Smooth muscle cell of the umbilical artery (primary cell): ENCODE measurements at places on chromosomes 7 and 10. TPM values are rescaled to one million over a fixed set of nuclear protein-coding genes. Genes with fewer than 3 reads are reported as not detected.

The NUP42 gene
- total RNA-seq, result 28.2 and 29.4 TPM in 2 replicates

The FOXP2 gene
- 0.92 and 1.2 TPM in 2 replicates for total RNA-seq

The LIPM gene
- not detected in 2 replicates for total RNA-seq

The TMEM184A gene
- 0.23 TPM in 1 of 2 replicates, not detected in the other for total RNA-seq

The PTER gene
- total RNA-seq, result 7.7 and 8.9 TPM in 2 replicates

The MLXIPL gene
- total RNA-seq, result not detected in 2 replicates

The MYL10 gene
- total RNA-seq, result not detected in 2 replicates

The ZNF282 gene
- 15.1 and 25.7 TPM in 2 replicates for total RNA-seq

The TEX47 gene
- total RNA-seq, result not detected in 2 replicates

The IDE gene
- total RNA-seq, result 36.5 and 40.2 TPM in 2 replicates

The GPR37 gene
- 0.23 and 0.30 TPM in 2 replicates for total RNA-seq

The LOXL4 gene
- 113 and 240 TPM in 2 replicates for total RNA-seq

The COL28A1 gene
- total RNA-seq, result 0.32 TPM in 1 of 2 replicates, not detected in the other

The EIF5AL1 gene
- total RNA-seq, result 0.30 and 0.46 TPM in 2 replicates

The GPR26 gene
- total RNA-seq, result not detected in 2 replicates

The TFR2 gene
- total RNA-seq, result 0.83 and 0.89 TPM in 2 replicates

The NANOS1 gene
- total RNA-seq, result 0.23 and 0.30 TPM in 2 replicates

The CNTNAP2 gene
- total RNA-seq, result 0.46 and 3.6 TPM in 2 replicates

The MSS51 gene
- 2.1 and 2.7 TPM in 2 replicates for total RNA-seq

The EMX2 gene
- total RNA-seq, result 0.59 and 0.65 TPM in 2 replicates

The IKZF1 gene
- total RNA-seq, result not detected in 2 replicates

The HPSE2 gene
- total RNA-seq, result not detected in 2 replicates

The GTF2I gene
- total RNA-seq, result 97.4 and 146 TPM in 2 replicates

The PNLIP gene
- not detected in 2 replicates for total RNA-seq

The KNDC1 gene
- 2.0 and 3.0 TPM in 2 replicates for total RNA-seq

The PRXL2A gene
- 19.6 and 23.6 TPM in 2 replicates for total RNA-seq

The SPDYE9 gene
- total RNA-seq, result not detected in 2 replicates

The FAM180A gene
- 7.2 TPM in 1 of 2 replicates, not detected in the other for total RNA-seq

The CXCL12 gene
- 5.6 and 8.5 TPM in 2 replicates for total RNA-seq

The AGAP4 gene
- total RNA-seq, result 3.9 and 6.4 TPM in 2 replicates

The HBP1 gene
- total RNA-seq, result 64.5 and 100 TPM in 2 replicates

The NPFFR1 gene
- not detected in 2 replicates for total RNA-seq

The TMEM176A gene
- not detected in 2 replicates for total RNA-seq

The SHH gene
- not detected in 2 replicates for total RNA-seq

The BLNK gene
- not detected in 2 replicates for total RNA-seq

The TAS2R41 gene
- total RNA-seq, result 0.14 TPM in 1 of 2 replicates, not detected in the other

The ATP6V0A4 gene
- 0.30 and 0.37 TPM in 2 replicates for total RNA-seq

The CPED1 gene
- total RNA-seq, result 12.8 and 42.6 TPM in 2 replicates

The MYH16 gene
- under 0.01 and 0.32 TPM in 2 replicates for total RNA-seq

The AKR1D1 gene
- not detected in 2 replicates for total RNA-seq

The SYCE1 gene
- not detected in 2 replicates for total RNA-seq

The IFIT2 gene
- total RNA-seq, result 1.9 and 2.4 TPM in 2 replicates

The CYP2E1 gene
- 0.60 and 0.89 TPM in 2 replicates for total RNA-seq

The ATG9B gene
- total RNA-seq, result 1.6 and 2.1 TPM in 2 replicates

The CAV1 gene
- 57.0 and 517 TPM in 2 replicates for total RNA-seq
